ENCODE measurements at places on chromosomes 7 and 10. TPM values are rescaled to one million over a fixed set of nuclear protein-coding genes. Genes with fewer than 3 reads are reported as not detected.

The CDC14C gene
- total RNA-seq, result not detected

The AKR1C1 gene
- 54.2 TPM for total RNA-seq

The ANKRD61 gene
- not detected for total RNA-seq

The RBM33 gene
- 29.8 TPM for total RNA-seq

The FAM171A1 gene
- total RNA-seq, result 6.0 TPM

The HOXA9 gene
- total RNA-seq, result 1.7 TPM

The NPSR1 gene
- not detected for total RNA-seq

The NXPH1 gene
- not detected for total RNA-seq

The MYO3A gene
- 0.20 TPM for total RNA-seq

The CACNB2 gene
- total RNA-seq, result 0.40 TPM

The EPDR1 gene
- 0.64 TPM for total RNA-seq

The GDI2 gene
- total RNA-seq, result 164 TPM

The PTPRZ1 gene
- 56.2 TPM for total RNA-seq

GRCh38 chr7:5557920-5558401 lies 134.3 kb upstream of the TNRC18 start:
- peak; percentile 1 for ATAC-seq

DNA sequence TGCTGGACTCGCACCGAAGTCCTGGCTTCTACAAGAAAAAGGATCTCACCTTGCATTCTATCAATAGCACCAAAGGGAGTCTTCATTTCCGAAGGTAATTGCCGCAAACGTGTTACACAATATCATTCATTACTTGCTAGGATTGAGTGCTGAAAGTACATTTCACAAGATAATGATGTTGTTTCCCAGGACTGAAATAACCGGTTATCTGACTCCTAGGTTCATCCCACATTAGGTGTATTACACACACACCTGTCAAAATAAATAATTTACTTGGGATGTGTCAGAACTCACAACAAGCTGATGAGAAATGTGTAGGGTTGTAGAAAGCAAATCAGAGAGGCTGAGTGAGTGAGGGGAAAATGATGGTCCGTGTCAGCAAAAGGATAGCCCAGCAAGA lies 219.4 kb upstream of the RHOBTB1 start:
- peak; percentile 95 for ATAC-seq

DNA sequence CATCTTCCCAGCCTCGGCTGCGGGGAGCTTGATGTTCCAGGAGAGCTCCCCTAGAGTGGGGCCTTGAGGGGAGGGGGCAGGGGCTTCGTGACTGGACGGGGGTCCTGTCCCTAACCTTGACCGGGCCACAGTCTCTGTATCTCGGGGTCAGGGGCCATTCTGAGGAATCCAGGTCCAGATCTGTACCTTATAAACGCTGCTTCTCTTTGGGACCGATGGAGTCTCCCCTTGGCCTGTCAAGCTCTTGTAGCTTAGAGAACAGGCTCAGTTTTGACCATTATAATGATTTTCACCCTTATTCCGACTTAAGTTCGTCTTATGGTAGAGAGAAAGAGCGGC lies 831 bp downstream of the ZKSCAN5 start:
- ATAC-seq, result no peak

- no peak for ATAC-seq
Observed at GRCh38 chr7:15219758-15220157, 317.2 kb upstream of the DGKB start.

- ATAC-seq, result peak; percentile 48
Observed at GRCh38 chr10:129662426-129662825, 195.4 kb downstream of the MGMT start.

DNA sequence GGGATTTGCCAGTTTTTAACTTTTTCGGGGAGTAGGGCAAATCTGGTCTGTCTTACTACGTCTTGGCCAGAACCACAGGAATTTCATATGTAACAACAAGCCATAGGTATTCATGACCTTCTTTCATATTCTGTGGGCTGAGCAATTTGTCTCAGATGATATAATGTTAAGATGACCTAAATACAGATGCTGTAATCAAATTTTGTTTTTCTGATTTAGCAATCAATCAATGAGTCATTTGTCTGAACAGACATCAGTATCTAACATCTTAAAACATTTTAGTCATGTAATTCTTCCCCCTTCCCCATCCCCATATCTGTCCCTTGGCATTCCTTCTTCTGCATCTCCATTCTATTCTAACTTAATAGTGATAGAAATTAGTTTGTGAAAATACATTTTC lies 24.8 kb upstream of the NME8 start:
- no peak for ATAC-seq

DNA sequence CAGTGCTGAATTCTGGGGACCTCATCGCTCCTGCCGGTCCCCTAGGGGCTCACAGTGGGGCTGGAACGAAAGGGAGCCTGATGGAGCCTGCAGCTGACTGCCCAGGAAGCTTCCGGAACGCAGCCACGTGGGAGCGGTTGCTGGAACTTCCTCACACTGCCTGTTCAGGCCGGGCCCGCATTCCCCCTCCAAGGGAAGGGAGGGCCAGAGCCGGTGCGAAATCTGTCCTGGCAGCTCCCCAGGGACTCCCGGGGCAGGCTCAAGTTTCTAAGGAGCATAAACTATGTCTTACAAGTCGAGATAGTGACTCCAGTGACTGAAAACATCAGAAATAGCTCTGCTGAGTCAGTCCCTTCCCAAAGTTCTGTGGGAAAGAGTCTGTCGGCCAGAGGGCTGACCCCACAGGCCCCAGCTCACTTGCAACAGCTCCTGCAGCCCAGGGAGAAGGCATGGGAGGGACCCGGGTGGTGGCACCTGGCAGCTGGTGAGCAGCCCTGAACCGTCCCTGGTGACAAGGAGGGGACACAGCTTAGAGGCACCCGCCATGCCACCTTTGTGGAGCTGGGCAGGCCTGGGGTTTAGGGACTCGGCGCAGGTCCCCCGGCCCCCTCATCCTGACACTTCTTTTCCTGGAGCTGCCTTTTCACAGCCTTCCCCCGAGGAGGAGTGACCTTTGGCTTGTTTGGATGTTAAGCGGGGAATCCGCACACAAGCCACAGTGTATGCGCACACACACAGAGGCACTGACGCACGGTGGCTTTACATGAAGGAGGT lies 47.6 kb downstream of the PDGFA start:
- peak; percentile 60 for ATAC-seq

GRCh38 chr10:11894381-11895107 lies 71.4 kb downstream of the PROSER2 start:
- ATAC-seq, result no peak

- no peak for ATAC-seq
Observed at GRCh38 chr7:26624839-26625238, 239.6 kb downstream of the SKAP2 start.

GRCh38 chr10:43344051-43344450 lies 27.4 kb upstream of the FXYD4 start:
- ATAC-seq, result peak; percentile 31

GRCh38 chr7:81120803-81121202 lies 202.0 kb upstream of the SEMA3C start:
- no peak for ATAC-seq

- peak; percentile 38 for ATAC-seq
Observed at GRCh38 chr7:140079121-140079536, 16.4 kb upstream of the PARP12 start.

DNA sequence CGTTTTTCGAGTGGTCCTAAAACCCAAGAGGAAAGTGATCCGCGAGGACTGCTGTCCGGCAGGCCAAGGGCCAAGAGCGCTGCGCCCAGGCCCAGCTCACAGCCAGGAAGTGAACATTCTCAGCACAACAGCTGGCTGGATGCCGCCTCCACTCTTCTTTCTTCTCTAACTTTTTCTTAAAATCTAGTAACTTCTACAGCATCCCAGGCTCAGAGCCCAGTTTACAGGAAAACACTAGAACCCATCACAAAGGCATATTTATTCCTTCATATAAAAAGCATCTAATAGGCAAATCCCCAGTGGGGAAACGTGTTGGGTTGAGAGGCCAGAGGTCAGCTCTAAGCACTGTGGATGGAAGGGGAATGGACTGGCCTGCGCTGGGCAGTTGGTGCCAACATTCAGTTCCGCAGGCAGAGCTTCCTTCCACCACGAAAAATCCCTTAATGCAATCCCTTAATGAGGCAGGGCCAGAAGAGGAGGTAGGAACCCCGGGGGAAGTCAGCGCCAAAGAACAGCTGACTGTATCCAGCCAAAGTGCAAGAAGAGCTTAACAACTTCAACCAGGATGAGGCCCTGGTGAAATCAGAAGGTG lies 74.8 kb downstream of the ZRANB1 start:
- ATAC-seq, result no peak

GRCh38 chr7:123725586-123726171 lies 23.1 kb downstream of the WASL start:
- no peak for ATAC-seq

DNA sequence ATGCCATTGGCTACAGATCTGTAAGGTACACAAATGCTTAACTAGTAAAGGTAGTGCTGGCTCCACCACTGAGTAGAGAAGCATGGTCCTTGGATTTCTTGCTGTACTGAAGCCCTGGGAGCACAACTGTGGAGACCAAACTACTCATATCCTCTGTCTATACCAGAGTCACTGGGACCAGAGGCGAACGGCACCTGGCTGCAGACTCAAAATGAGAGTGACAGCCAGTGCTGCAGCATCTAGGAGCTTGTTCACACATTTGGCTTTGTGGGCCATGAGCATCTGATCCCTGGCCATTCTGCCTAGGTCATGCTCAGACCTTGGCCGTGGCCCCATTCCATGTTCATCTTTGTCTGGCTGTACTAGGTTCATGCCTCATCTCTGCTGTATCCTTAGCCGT lies 31.9 kb downstream of the LRRC18 start:
- no peak for ATAC-seq

GRCh38 chr7:156180451-156181229 lies 368.4 kb upstream of the SHH start:
- ATAC-seq, result no peak

DNA sequence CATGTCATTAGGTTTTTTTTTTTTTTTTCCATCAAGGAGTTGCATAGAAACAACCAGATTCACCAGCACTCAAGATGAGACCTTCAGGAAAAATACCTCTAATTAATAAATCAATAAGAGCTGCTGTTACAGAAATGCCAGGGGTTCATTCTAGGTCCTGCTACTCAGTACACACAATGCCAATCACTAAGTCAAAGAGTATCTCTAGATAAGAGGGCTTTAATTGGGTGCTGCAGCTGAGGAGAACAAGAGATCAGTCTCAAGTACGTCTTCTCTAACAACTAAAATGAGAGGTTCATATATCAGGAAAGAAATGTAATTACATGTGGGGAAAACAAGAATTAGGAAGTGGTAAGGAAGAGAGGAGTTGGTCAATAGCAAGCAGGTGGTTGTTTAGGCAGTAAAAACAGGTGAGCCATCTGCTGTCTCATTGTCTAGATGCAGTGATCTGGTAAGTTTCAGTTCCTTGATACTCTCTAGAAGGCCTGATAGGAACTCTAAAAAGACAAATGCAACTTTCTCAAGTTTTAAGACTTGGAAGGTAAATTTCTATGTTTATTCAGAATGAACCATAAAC lies 272.9 kb upstream of the ZWINT start:
- ATAC-seq, result no peak

DNA sequence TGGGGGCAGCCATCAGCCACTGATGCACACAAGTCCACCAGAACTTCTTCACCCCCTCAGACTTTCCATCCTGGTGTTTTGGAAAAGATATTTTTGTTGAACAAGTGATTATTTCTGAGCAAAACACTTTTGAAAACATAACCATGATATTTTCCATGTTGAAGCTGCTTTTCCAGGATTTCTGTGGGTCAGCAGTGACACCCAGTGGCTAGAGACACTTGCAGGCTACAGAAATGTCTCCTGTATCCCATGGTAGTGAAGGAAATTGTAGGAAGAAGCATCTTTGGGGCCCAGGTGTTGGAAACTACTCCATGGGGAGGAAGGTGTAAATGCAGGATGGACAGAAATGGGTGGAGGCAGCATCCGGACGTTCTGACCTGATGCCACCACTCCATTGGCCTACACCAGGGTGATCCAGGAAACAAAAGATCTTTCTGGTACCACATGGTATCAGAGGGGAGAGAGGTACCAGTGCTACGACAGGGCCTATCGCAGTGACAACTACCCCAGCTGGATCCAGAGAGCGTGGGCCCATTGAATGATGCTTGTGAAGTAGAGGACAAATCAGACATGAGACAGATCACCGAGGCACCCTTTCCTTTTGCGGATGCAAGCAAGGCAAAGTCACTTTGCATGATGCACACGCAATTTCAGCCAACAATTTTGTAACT lies 111.7 kb upstream of the COBL start:
- no peak for ATAC-seq

GRCh38 chr10:123134915-123135414 lies 805 bp upstream of the HMX3 start:
- no peak for ATAC-seq

DNA sequence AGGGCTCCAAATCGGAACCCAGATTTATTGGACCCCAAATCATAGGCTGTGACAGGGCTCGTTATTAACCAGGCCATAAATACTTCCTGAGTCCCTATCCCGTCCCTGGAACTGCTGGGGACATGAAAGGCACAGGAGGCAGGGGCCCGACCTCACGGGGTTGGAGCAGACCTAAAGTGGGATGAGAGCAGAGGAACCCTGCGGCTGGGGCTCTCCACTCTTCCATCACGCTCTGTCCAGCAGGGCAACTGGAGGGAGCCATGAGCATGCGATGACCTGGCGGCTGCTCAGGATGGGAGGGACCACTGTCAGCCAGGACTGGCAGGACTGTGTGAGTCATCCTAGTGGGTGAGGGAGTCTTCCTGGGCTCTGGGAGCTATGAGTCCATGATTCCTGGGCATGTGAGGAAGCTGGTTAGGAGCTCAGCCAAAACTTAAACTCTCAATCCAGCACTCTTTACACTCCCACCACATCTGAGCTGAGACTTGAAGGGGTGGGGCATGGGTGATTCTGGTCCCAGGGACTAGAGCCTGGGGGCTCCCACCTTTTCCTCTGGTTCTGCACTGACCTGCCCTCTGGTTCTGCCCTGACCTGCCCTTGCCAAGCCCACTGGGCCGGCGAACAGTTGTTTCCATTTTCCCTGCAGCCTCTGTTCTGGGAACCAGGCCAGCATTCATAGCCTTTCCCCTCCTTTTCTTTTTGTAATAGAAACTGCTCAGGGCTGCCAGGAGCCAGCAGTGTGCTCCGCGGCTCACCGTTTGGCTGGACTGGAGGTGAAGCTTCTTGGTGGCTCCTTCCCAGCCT lies 47.1 kb downstream of the SYPL1 start:
- peak; percentile 81 for ATAC-seq

- no peak for ATAC-seq
Observed at GRCh38 chr10:23968301-23968700, 240.6 kb upstream of the KIAA1217 start.

- ATAC-seq, result no peak
Observed at GRCh38 chr10:77182803-77183202, 454.8 kb downstream of the KCNMA1 start.

DNA sequence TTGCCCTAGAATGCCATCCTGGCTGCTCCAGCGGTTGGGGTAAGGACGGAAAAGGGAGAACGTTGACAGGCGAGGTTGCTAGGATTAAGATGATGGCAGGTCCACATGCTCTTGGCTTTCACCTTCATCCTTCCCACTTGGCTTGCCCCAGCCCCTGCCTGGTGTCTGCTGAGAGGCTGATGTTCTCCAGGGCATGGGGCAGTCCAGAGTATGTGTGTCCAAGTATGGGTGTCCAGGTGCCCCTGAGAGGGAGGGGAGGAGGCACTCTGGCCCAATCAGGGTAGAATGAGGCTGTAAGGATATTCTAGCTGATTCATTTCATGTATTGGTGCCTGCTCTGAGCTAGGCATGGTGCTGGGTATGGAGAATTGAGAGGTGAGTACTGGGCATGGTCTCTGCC lies 12.6 kb downstream of the NEURL1 start:
- ATAC-seq, result no peak

Measured in esophagus mucosa (tissue), 1 donor.